ENCODE measurements at places on chromosomes 6 and 20. TPM values are rescaled to one million over a fixed set of nuclear protein-coding genes. Genes with fewer than 3 reads are reported as not detected.

The EPB41L1 gene
- total RNA-seq: 8.8 TPM

The HEBP2 gene
- 38.7 TPM for total RNA-seq

The ZNF831 gene
- not detected for total RNA-seq

The RNF144B gene
- 6.7 TPM for total RNA-seq

The SMIM26 gene
- 130 TPM for total RNA-seq

The ID1 gene
- 8.9 TPM for total RNA-seq

The CLPSL2 gene
- total RNA-seq: not detected

The MOG gene
- total RNA-seq: not detected
